ENCODE measurements at places on chromosomes 5 and 9. TPM values are rescaled to one million over a fixed set of nuclear protein-coding genes. Genes with fewer than 3 reads are reported as not detected.

- DNase-seq, result no peak
Measured at GRCh38 chr5:52339285-52339684, 448.4 kb upstream of the ITGA1 start.

DNA sequence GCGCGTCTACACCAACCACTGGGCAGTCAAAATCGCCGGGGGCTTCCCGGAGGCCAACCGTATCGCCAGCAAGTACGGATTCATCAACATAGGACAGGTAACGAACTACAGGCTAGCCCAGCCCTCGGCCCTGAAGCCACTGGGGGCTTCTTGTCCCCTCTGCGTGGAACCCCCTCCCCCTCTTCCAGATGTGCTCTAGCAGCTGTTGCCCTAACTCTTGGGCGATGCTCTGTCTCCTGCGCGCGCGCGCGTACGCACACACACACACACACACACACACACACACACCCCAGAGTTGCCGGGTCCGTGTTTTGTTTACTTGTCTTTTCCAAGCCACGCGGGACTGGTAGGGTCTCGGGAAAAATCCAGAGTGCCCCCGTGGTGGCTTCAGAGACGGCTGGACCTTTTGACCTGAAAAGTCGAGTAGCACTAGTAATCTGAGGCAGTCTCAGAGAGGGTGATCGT lies 836 bp downstream of the PCSK5 start:
- DNase-seq, result peak; percentile 80

- DNase-seq, result no peak
Measured at GRCh38 chr9:134785325-134786108, 95.1 kb upstream of the FCN2 start.

DNA sequence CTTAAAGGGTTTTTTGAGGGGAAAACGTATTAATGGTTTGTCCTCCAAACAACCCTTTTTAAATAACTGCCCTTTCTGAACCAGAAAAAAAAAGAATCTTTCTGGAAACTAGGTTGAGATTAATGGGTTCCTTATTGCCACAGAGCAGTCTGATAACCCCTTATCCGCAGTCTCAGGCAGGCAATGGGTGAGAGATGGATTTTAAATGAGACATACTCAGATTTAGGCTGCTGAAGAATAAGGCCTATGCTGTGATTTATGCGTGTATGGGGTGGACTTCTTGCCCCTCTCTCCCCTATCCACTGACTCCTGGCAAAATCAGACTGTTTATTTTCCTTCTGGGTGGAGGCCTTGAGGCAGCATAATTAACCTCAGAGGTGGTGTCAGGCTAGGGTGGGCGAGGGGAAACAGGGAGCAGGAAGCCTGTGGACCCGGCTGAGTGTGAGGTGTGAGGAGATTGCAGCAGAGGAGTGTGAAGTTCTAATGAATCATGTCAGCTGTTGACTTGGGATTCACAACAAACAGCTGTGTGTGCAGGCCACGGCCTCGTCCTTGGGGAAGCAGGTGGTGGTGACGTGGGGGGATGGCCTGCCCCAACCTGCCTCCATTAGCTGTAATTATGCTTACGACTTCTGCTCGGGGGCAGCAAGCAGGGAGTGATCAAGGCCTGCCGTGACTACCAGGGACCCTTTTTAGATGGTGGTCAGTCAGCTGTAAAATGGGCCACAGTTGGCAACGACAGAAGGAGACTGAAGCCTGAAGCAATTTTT lies 196.4 kb downstream of the SEMA6A start:
- DNase-seq, result peak; percentile 75

DNA sequence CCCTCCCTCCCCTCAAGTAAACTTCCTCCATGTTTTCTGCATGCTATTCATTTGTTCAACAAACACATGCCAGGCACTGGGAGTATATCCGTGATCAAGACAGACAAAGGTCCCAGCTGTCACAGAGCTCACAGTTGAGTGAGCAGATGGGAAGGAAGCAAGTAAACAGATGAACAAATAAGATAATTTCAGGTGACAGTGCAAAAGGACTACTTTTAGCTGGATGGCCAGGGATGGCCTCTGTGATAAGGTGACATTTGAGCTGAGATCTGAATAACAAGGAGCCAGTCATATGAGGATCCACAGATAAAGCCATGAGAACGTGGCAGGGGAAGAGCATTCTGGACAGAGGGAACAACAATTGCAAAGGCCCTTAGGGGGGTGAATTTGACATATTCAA lies 121.7 kb upstream of the RAD23B start:
- no peak for DNase-seq

GRCh38 chr9:3698531-3698930 lies 172.7 kb upstream of the RFX3 start:
- DNase-seq, result no peak

Gene SOX30
- not detected for polyA plus RNA-seq

Measured in kidney (tissue), 22 donors.